ENCODE measurements at places on chromosomes 2 and 18.

DNA sequence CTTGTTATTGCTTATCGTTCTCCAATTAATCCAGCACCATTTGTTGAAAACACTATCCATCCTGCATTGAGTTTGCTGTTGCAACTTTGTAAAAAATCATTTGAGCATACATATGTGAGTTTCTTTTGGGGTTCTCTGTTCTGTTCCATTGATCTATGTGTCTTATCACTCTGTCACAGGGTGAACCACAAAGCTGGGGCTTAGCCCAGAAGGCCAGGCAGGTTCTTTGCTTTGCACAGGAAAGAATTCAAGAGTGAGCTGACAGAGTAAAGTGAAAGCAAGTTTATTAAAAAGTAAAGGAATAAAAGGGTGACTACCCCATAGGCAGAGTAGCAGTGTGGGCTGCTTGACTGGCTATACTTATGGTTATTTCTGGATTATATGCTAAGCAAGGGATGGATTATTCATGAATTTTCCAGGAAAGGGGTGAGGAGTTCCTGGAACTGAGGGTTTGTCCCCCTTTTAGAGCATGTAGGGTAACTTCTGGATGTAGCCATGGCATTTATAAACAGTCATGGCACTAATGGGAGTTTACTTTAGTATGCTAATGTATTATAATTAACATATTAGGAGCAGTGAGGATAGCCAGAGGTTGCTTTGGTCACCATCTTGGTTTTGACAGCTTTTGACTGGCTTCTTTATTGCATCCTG lies 46.8 kb downstream of the RNF138 start:
- DNase-seq, result peak; percentile 39

- no peak for DNase-seq
Observed at GRCh38 chr2:230268606-230269243, 43.2 kb downstream of the SP140 start.

DNA sequence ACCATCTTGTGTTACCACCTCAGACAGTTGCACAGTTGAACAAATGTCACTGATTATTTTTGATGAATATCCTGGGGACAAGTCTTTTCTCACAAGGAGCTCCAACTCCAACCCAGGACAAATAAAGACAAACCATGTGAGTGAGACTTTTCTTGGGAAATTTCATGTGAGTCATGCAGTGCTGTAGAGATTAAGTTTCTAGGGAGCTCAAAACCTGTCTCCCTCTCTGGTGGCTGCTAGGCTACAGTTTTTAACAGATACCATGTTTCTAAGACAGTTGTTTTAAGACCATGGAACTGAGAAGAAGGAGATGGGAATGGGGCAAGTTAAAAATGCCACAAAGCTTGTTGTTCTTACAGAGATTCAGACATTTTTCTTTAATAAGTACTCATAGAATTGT lies 255.5 kb downstream of the RIT2 start:
- DNase-seq, result no peak

GRCh38 chr2:219464286-219465032 lies 29.8 kb downstream of the SPEG start:
- no peak for DNase-seq

DNA sequence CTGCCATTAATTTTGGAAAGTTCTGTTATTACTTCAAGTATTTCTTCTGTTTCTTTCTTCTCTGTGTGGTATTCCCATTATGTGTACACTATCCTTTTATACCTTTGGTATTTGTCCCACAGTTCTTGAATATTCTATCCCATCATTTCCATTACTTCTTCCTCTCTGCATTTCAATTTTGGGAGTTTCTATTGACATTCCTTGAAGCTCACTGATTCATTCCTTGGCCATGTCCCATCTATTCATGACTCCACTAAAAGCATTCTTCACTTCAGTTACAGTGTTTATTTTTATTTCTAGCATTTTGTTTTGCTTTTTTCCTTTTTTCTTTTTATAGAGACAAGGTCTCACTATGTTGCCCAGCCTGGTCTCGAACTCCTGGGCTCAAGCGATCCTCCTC lies 30.3 kb downstream of the PROC start:
- no peak for DNase-seq

- no peak for DNase-seq
Observed at GRCh38 chr18:38019292-38019691, 453.7 kb upstream of the CELF4 start.

DNA sequence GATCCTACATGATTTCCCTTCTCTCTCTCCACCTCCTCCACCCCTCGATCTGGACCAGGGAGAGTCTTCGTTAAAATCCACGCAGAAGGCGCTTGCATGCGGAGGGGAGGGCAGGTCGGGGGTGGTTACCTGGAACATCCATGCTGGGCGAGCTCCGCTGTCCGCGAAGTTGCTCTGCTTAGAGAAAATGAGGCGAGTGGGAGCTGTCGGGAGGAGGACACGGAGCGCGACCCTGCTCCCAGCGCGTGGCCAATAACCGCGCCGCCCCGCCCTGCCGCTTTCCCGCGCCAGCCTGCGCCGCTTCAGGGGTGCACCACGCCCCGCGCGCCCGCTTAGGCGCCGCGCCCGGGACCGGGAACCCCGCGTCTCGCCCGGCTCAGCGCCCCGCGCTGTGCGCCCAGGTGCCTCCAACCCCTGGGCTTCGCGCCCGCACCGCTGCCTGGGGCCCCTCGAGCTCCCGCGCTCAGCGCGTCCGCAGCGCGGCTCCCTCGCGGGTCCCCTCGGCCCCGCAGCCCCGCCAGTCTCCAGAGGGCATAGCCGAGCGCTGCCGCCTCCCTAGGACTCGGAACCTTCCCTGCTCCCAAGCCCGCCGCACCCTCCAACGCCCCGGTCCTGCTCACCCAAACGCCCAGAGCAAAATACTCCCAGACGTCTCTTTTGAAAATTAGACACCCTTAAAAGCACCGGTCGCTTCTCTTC lies 636 bp downstream of the CBLN2 start:
- DNase-seq, result no peak

- no peak for DNase-seq
Observed at GRCh38 chr2:225270053-225270452, 129.5 kb upstream of the NYAP2 start.

GRCh38 chr18:63161032-63161760 lies 158.4 kb downstream of the BCL2 start:
- DNase-seq, result peak; percentile 47

GRCh38 chr2:63364866-63365265 lies 223.4 kb downstream of the WDPCP start:
- no peak for DNase-seq

DNA sequence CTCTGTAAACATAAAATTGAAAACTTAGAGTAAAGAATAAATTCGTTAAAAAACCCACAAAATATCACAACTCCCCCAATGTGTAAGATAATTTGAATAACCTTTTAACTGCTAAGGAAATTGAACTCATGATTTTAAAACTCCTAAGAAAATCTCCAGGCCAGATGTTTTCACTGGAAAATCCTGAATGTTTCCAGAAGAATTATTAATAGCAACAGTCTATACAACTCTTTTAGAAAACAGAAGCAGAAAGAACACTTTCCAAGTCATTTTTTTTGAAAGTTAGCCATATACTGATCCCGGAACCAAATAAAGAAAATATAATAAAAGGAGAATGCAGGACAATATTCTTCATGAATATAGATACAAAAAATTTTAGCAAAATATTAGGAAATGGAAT lies 165.6 kb downstream of the ACOXL start:
- DNase-seq, result no peak

- no peak for DNase-seq
Observed at GRCh38 chr18:67301592-67301991, 214.9 kb downstream of the DSEL start.

DNA sequence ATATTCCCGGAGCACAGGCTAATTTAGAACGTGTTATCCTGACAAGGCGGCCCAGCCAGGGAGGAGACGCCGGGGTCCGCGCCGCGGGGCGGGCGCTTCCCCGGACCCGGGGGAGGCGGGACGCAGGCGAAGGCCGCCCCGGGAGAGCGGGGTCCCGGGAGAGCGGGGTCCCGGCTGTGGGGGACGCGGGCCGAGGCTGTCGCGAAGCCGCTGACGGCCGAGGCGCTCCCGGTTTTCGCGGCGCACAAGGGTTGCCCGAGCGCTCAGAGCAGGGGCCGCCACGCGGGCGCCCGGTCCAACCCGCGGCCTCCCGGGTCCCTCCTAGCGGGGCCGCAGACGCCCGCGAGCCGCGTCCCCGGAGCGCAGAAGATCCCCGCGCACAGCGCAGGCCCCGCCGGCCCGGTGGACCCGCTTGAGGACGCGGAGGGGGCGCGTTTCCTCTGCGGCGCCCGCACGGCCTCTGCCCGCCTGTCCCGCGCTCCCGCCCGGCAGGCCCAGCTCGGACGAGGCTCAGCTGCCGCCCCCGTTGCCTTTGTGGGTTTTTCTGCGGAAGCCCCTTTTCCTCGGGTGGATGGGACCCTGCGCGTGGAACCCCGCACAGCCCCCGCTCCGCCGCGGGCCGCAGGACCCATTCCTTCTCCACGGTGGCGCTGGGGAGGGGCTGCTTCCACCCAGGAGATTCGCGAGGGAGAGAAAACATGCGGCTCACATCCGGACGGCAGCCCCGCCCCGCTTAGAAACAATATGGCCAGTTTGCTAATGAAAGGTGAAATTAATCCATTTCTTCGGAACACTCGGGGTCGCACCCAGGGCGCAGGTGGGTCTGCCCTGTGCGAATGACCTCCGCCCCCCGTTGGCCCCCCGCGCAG lies 9.6 kb upstream of the KCNG2 start:
- DNase-seq, result no peak

GRCh38 chr2:26986576-26986975 lies 16.1 kb downstream of the MAPRE3 start:
- DNase-seq, result no peak

DNA sequence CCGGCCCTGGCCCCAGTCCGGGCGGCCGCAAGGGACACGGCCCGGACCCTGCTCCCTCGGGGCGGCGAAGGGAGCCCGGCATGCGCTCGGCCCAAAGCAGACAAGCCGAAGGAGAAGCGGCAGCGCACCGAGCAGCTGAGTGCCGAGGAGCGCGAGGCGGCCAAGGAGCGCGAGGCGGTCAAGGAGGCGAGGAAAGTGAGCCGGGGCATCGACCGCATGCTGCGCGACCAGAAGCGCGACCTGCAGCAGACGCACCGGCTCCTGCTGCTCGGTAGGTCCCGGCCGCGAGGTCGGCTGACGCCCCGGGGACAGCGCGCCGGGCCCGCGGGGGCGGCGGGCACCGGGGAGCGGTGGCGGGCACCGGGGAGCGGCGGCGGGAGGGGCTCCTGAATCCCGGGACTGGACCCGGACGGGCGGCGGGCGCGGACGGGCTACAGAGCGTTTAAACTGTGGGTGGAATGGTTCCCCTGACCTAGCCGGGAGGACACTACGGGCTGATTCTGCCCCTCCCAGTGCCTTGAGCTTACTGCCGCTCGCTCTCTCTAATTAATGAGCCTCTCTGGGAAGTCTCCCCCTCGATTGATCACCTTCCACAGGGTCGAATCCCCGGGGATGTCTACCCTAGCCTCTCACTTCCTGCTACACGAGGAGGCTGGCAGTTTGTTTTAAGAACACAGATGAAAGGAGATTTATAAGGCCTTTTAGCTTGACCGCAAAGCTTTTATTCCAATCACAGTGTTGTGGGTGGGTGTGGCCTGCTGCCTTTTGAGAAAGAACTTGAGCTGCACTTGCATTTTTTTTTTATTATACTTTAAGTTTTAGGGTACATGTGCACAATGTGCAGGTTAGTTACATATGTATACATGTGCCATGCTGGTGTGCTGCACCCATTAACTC lies 853 bp downstream of the GNAL start:
- DNase-seq, result peak; percentile 22

DNA sequence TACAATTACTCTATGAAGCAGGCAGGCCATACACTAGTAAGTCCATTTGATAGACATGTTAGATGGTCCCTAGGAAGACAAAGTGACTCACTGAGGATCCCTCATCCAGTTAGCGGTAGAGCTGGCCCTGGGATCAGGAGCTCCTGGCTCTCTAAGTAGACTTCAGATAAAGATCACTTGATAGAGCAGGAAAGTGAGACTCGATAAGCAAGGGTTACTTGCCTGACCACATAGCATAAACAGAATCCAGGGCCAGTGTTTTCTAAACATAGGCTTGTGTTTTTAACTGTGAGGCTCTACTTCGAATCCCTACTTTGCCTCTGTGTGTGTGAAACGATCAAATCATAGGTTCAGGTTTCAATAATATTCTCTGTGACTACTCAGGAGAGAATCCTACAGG lies 355.2 kb upstream of the TRIB2 start:
- no peak for DNase-seq

GRCh38 chr2:239678186-239678490 lies 277.3 kb upstream of the HDAC4 start:
- DNase-seq, result no peak

DNA sequence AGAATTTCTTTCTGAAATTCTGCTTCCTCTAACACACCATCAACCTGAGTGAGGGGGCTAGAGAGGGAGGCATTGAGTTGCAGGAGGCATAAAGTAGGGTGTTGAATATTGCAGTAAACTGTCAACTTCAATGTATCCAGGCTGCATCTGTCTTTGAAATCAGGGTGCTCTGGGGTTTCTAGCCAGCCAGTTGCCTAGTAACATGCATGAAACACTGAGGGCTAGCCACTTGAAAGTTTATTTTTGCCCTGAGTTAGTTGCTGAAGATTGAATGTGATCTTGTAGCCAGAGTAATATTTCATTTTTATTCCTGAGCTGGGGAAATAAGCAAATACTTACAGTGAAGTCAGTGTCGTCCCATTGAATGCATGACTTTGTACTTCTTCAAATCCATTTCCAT lies 41.9 kb downstream of the LHCGR start:
- DNase-seq, result no peak

- DNase-seq, result no peak
Observed at GRCh38 chr2:3545788-3546478, 12.2 kb downstream of the RNASEH1 start.

- DNase-seq, result no peak
Observed at GRCh38 chr2:101558740-101559525, 84.0 kb upstream of the RFX8 start.

DNA sequence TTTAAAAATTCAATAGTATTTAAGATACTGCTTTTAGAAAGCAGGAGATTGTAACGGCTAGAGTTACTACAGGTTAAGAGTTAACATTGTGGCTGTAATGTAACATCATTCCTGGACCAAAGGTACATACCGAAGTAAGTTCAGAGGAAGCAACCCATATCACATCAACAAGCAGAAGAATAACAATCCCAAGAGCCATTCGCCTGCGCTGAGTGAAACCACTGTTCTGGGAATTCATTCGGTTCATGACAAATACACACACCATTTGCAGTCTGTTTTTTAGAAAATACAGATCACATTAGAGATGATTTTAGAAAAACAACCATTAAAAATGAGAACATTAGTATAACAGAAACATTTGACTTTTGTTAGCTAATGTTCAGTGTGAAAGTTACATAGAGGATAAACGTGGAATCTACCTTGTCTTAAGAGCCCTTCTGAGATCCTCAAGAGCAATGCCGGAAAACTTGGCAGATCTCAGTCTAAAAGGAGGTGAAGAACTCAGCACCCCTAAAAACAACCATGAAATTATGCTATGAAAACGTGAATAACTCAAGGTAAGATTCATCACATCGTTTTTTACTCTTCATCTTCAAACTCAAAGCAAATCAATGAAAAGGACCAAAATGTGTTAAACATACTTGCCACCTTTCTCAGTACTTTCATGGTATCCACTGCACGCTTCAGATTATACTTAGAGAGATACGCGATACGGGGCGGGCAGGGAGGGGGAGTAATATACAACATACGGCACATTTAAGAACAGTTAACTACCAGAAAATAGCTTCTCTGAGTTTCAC lies 1.2 kb downstream of the SLC35F5 start:
- no peak for DNase-seq

- no peak for DNase-seq
Observed at GRCh38 chr2:215171796-215172195, 33.4 kb upstream of the ABCA12 start.

GRCh38 chr2:99694331-99694730 lies 204.5 kb upstream of the REV1 start:
- no peak for DNase-seq
